Naive thymus-derived CD4-positive, alpha-beta T cell (primary cell): ENCODE measurements at places on chromosomes 12 and 14. TPM values are rescaled to one million over a fixed set of nuclear protein-coding genes. Genes with fewer than 3 reads are reported as not detected.
A peak's percentile ranks its signal among the peaks of the same experiment; 100 is the strongest.

DNA sequence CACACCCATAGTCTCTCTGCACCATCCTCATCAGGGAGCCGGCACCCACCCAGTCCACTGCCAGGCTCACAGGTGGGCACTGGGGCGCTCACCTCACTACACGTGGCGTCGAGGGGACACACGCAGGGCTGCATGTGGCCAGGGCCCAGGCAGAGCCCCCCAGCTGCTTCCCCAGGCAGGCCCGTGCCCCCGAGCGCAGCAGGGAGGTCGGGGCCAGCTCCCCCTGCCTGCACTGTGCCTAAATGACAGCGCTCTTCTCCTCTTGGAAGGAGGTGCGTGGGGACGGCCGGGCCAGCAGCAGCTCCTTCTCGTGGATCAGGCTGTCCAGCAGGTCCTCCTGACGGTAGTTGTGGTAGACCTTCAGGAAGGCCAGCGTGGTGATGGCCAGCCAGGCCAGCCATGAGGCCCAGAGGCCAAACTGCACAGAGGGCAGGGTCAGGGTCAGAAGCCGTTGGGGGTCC, 11.3 kb downstream of the TMEM179 start:
- DNase-seq, result no peak
- no peaks in the 10 kb centered on the region for H3K4me1 ChIP-seq
- no peaks in the 10 kb centered on the region for H3K36me3 ChIP-seq
- no peaks in the 10 kb centered on the region for H3K27me3 ChIP-seq
- no peak overlapping the region for H3K4me3 ChIP-seq
- H3K27ac ChIP-seq, result no peak overlapping the region

DNA sequence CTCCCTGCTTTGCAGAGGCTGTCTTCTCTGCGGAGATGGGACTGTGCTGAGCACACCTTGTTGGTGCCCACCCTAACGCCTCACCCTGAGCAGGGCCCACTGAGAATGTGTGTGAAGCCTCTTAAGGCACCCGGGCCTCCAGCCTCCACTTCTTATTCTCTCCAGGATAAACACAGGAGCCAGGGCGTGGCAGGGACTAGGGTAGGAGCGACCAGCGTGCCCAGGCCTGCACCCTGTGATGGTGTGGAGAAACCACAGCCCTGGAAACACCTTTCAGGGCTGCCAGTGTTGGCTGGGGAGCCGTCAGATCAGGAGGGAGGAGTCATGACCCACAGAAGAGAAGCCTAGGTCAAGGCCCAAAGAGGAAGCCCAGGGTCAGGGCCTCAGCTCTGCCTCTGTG, 41.3 kb downstream of the VDR start:
- H3K27me3 ChIP-seq, result no peaks in the 10 kb centered on the region
- no peak for DNase-seq
- H3K4me1 ChIP-seq, result no peaks in the 10 kb centered on the region
- H3K36me3 ChIP-seq, result no peaks in the 10 kb centered on the region

The KCNMB4 gene
- 1.7 TPM for polyA plus RNA-seq

DNA sequence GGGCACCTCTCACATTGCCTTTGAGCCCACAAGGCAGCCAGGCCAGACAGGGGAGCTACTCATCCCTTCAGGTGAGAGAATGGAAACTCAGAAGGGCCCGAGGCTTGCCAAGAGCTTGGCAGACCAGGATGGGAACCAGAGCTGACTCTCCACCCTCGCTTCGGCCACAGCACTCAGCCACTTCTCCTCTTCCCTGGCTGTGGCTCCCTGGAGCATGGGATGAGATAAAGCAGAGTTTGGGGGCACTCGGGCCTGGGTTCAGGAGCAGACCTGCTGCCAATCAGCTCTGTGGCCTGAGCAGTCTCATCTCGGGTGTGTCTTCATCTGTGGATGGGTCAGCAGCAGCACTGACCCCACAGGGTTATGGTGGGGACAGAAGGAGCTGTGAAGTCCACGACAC, 20.0 kb upstream of the CCDC85C start:
- H3K36me3 ChIP-seq, result no peaks in the 10 kb centered on the region
- no peak overlapping the region for H3K27ac ChIP-seq
- no peaks in the 10 kb centered on the region for H3K4me1 ChIP-seq

- H3K27me3 ChIP-seq, result no peaks in the 10 kb centered on the region
- no peaks in the 10 kb centered on the region for H3K36me3 ChIP-seq
- DNase-seq, result no peak
Observed at GRCh38 chr14:46215801-46216200, 435.8 kb downstream of the RPL10L start.

DNA sequence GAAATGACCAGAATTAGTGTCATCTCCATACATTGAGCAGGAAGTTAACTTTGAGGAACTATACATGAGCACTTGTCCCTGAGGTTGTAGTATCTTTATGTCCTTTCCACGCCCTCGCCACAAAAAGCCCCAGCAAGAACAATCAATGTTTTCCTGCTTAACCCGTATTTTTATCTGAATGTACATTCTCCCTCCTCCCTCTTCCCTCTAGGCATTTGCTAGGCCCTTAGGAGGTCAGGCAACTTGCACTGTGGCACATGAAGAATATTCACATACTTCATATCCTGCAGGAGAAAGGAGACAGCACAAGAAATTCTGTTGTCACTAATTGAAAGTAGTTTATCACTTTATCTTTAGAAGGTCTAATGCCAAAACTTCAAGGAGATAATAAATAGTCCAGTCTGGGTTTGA, 18.1 kb upstream of the DUSP6 start:
- no peak overlapping the region for H3K27ac ChIP-seq

The CLEC7A gene
- not detected for polyA plus RNA-seq

DNA sequence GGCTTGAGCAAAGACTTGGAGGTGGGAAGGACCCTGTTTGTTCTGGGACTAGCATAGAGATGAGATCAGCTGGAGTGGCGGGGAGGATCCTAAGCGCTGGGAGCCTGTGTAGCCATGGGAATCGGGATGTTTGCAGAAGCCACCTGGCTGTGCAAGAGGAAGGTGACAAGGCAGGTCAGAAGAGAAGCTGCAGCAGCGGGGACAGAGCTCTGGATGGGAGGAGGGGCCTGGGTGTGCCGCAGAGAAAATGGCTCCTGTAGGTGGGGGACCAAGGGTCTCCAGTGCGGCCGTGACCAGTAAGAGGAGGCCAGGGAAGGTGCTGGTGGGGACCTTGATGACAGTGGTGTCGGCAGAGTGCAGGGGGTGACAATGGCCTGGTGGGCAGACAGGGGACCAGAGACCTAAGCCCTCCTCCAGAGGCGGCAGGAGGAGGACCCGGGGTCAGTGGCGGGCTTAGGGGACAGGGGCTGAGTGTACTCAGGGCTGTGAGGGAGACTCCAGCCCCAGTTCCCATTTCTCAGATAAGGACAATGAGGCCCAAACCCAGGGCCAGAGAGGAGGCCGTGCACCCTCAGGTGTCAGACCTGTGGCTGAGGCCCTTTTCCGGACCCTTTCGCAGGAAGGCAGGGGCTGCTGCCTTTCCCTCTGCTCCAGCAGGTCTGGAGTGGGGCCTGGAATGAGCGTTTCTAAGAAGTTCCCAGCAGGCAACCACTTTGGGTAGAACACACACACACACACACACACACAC, 206.6 kb upstream of the RTL1 start:
- H3K36me3 ChIP-seq, result no peaks in the 10 kb centered on the region
- DNase-seq, result no peak
- no peaks in the 10 kb centered on the region for H3K4me1 ChIP-seq
- no peaks in the 10 kb centered on the region for H3K27me3 ChIP-seq
- H3K4me3 ChIP-seq, result no peak overlapping the region

DNA sequence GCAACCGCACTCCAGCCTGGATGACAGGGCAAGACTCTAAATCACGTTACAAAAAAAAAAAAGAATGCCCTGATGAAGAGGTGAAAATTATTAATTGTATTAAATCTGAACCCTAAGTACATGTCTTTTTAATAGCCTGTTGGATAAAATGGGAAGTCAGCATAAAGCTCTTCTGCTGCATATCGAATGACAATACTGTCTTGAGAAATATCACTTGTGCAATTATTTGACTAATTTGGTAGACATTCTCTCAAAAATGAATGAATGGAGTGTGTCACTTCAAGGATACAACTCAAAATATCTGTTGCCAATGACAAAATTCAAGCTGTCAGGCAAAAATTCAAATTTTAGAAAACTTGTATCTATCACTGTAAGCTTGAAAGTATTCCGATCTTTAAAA, 38.9 kb downstream of the DNAI7 start:
- no peaks in the 10 kb centered on the region for H3K4me1 ChIP-seq
- DNase-seq, result no peak
- no peak overlapping the region for H3K27ac ChIP-seq
- no peak overlapping the region for H3K4me3 ChIP-seq
- H3K36me3 ChIP-seq, result no peaks in the 10 kb centered on the region

The OR4K5 gene
- polyA plus RNA-seq, result not detected

DNA sequence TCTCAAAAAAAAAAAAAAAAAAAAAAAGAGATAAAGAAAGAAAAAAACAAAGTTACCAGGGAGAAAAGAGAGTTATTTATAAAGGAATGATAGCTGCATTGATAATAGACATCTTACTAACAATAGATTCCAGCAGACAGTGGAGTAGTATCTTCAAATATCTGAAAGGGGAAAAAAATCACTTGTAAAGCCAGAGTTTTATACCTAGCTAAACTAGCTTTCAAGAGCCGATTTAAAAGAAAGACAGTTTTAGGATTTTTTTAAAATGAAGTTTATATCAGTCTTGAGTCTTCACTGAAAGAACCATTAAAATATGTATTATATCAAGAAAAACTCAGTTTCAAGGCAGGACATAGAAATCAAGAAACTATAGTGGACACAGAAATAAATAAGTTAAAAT, 262.4 kb downstream of the ZFP36L1 start:
- H3K27me3 ChIP-seq, result no peaks in the 10 kb centered on the region
- H3K36me3 ChIP-seq, result no peaks in the 10 kb centered on the region
- H3K27ac ChIP-seq, result no peak overlapping the region
- no peak for DNase-seq
- no peak overlapping the region for H3K4me3 ChIP-seq
- H3K4me1 ChIP-seq, result no peaks in the 10 kb centered on the region

The GAPDH gene
- 1,202 TPM for polyA plus RNA-seq

The ISM2 gene
- not detected for polyA plus RNA-seq

GRCh38 chr14:104676694-104677511, 12.5 kb upstream of the INF2 start:
- H3K27me3 ChIP-seq, result no peaks in the 10 kb centered on the region
- peak overlapping the region; percentile 40 for H3K27ac ChIP-seq
- no peak for DNase-seq
- no peaks in the 10 kb centered on the region for H3K36me3 ChIP-seq
- H3K4me3 ChIP-seq, result peak overlapping the region; percentile 72

GRCh38 chr14:23307146-23307530, 505 bp downstream of the BCL2L2 start:
- no peak overlapping the region for H3K27ac ChIP-seq
- peaks cover 6% of the 10 kb centered on the region for H3K4me1 ChIP-seq
- no peaks in the 10 kb centered on the region for H3K36me3 ChIP-seq
- H3K4me3 ChIP-seq, result no peak overlapping the region

GRCh38 chr12:12689647-12690300, 6.2 kb downstream of the GPR19 start:
- H3K4me3 ChIP-seq, result no peak overlapping the region
- no peak overlapping the region for H3K27ac ChIP-seq
- H3K4me1 ChIP-seq, result peaks cover 9% of the 10 kb centered on the region
- no peaks in the 10 kb centered on the region for H3K27me3 ChIP-seq
- DNase-seq, result no peak

The FAM181A gene
- polyA plus RNA-seq, result not detected

The ANKRD13A gene
- polyA plus RNA-seq, result 57.0 TPM

The TAS2R7 gene
- polyA plus RNA-seq, result not detected
